RCC 7860 (cell line): ENCODE measurements at places on chromosomes 16 and 17.

- DNase-seq = no peak
These were observed 9.0 kb upstream of the C16orf95 start for GRCh38 chr16:87326151-87326571.

DNA sequence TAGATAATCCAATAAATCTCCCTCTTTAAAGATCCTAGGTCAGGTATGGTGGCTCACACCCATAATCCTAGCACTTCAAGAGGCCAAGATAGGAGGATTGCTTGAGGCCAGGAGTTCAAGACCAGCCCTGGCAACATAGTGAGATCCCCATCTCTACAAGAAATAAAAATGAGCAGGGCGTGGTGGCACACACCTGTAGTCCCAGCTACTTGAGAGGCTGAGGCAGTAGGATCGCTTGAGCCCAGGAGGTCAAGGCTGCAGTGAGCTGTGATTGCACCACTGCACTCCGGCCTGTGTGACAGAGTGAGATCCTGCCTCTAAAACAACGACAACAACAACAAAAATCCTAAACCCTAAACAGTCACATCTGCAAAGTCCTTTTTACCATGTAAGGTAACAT, 2.0 kb upstream of the CCL22 start:
- no peak for DNase-seq

GRCh38 chr17:64260886-64261285, 2.2 kb downstream of the TEX2 start:
- no peak for DNase-seq

GRCh38 chr16:20393801-20394577, 10.5 kb downstream of the PDILT start:
- no peak for DNase-seq

- DNase-seq = no peak
These were observed 8.7 kb upstream of the FZD2 start for GRCh38 chr17:44548376-44549230.

GRCh38 chr17:64627797-64628196, 34.3 kb downstream of the SMURF2 start:
- no peak for DNase-seq

GRCh38 chr17:65538675-65539529, 22.5 kb downstream of the AXIN2 start:
- no peak for DNase-seq

- DNase-seq = no peak
These were observed 151.0 kb downstream of the SHISA9 start for GRCh38 chr16:13052431-13052830.
